Stimulated activated CD8-positive, alpha-beta memory T cell treated with anti-CD3 and anti-CD28 coated beads, Interleukin-7, amount 100 ng/mL, for 1 hour (primary cell): ENCODE measurements at places on chromosomes 12 and 14.

DNA sequence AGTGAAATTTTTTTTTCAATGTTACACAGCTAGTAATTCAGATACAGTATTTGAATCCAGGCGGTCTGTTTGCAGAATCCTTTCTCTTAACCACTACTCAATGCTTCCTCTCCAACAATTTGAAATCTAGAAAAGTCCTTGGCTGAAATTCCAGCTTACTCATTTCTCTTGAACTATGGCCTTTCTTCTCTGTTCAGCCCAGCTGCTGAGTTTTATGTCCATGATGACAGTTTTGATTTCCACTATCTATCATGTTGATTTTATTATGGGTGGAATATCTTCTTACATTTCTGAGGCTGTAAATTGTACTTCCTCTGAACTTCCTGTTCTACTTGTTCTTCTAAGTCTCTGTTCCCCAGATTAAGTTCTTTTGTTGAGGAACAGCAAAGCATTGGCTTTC, 315.3 kb downstream of the DIO2 start:
- DNase-seq, result no peak

DNA sequence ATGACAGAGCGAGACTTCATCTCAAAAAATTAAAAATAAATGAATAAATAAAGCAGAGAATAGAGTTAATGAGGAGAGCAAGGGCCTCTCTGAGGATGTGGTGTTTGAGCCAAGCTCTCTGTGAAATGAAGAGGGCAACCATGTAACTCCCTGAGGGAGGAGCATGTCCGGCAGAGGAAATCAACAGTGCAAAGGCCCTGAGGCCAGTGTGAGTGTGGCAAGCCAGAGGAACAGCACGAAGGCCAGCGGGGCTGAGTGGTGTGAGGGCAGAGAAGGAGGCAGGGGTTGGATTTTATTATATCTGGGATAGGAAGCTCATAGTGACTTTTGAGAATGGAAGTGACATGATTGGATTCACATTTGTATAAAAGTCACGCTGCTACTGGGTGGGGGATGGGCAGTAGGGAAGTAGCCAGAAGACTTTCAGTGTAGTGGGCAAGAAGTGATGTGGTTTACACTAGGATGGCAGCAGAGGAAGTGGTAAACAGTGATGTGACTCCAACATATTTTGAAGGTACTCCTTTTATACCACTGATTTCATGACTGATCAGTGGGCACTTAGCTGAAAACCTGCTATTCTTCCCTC, 10.3 kb upstream of the LRP1-AS start:
- no peak for DNase-seq

- no peak for DNase-seq
These were observed 118.8 kb downstream of the TPH2 start for GRCh38 chr12:72057330-72057914.

- no peak for DNase-seq
These were observed 2.5 kb downstream of the RIMBP2 start for GRCh38 chr12:130713581-130713991.

DNA sequence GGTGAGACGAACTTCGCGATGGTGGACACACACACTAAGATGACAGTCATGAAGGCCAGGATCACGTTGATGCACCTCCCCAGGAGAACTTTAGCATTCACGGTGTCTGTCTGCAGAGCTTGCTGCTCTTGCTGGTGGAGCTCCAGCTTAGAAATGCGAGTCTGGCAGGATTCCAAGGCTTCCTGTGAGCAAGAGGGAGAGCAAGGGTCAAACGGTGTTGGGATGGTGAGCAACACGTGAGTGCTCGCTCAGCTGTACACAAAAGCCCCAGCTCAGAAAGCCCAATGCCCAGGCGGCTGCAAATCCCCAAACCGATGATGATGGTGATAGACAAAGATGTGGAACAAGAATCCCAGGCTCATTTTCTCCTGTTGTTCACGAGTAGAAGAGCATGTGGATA, 78.8 kb downstream of the TMCC3 start:
- DNase-seq, result no peak

GRCh38 chr12:48968467-48968866, 3.1 kb downstream of the WNT10B start:
- no peak for DNase-seq

DNA sequence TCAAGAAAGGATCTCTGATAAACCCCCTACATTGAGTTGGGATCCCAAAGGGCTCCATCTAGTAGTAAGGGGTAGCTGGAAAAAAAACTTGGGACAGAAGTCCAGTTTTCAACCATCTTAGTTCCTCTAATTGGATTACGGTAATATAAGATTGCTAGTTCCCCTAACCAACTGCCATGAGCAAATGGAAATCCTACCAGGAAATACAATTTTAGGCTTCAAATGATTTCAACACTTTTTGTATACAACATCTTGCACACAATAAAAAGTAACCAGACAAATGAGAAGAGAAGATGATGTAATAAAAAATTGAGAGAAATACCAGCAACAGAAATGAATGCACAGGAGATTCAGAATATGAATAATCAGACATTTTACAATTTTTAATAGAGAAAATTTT, 73.0 kb downstream of the TSHR start:
- no peak for DNase-seq

- no peak for DNase-seq
These were observed 4.1 kb upstream of the KLRG1 start for GRCh38 chr12:8985213-8985754.
